ENCODE measurements at places on chromosomes 16 and 17.
A peak's percentile ranks its signal among the peaks of the same experiment; 100 is the strongest.

GRCh38 chr16:73313950-73314349, 266.0 kb upstream of the ZFHX3 start:
- no peak for DNase-seq

- no peak for DNase-seq
These were observed 56.9 kb upstream of the RBFOX3 start for GRCh38 chr17:79667746-79668145.

DNA sequence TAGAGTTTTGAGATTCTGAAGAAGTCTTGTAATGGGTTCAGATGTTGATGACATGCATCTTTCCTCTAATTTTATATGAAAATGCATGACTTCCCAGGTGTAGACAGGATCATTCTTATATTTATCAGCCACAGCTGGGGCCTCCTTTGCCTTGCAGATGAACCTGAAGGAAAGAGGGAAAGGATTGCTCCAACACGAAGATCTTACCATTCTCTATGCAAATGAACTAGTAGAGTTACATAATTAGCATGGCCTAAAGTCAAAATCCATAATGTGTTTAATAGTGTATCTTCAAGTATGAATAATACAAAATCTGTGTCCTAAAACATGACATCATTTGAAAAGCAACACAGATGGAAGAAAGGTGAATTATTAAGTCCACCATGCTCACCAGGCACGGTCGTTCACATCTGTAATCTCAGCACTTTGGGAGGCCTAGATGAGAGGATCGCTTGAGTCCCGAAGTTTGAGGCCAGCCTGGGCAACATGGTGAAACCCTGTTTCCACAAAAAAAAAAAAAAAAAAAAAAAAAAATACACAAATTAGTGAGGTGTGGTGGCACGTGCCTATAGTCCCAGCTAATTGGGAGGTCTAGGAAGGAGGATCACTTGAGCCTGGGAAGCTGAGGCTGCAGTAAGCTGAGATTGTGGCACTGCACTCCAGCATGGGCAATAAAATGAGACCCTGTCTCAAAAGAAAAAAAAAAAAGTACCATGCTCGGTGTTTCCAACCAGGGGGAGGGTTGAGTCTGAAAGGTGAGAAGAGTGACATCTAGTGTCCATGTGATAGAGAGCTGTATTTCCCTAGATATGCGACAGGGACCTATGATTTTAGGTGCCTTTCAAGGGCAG, 6.3 kb downstream of the VWA3A start:
- peak; percentile 74 for DNase-seq

- DNase-seq = no peak
These were observed 211.6 kb downstream of the WWOX start for GRCh38 chr16:78310990-78311561.

GRCh38 chr17:13702266-13702665, 100.5 kb upstream of the HS3ST3A1 start:
- no peak for DNase-seq

DNA sequence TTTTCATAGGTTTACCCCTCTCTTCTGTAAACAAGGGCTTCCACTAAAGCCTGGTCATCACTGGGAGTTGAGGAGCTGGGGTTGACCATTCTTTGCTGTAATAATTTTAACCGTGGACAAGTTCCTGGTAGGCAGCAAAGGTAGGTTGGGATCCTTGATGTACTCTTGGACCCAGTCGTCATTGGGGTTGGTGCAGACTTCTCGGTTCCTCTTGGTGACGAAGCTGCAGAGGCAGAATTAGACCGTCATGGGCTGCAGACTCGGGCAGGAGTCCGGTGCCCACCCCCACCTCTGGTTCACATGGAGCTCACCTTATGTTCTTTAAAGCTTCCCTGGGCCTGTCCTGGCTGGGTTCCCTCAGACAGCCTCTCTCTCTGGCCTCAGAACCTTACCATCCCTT, 3.8 kb downstream of the CCL16 start:
- DNase-seq = no peak

- no peak for DNase-seq
These were observed 10.7 kb downstream of the GUCY2D start for GRCh38 chr17:8012996-8013640.

- peak; percentile 29 for DNase-seq
These were observed 38.2 kb downstream of the CBFA2T3 start for GRCh38 chr16:88938777-88939244.

- no peak for DNase-seq
These were observed 37.7 kb downstream of the SLC7A5 start for GRCh38 chr16:87831421-87832136.

- DNase-seq = no peak
These were observed 658 bp downstream of the RABEP2 start for GRCh38 chr16:28924399-28924761.

GRCh38 chr16:12719972-12720371, 83.7 kb downstream of the CPPED1 start:
- DNase-seq = no peak

- DNase-seq = no peak
These were observed 10.9 kb upstream of the LYRM9 start for GRCh38 chr17:27904114-27904513.

DNA sequence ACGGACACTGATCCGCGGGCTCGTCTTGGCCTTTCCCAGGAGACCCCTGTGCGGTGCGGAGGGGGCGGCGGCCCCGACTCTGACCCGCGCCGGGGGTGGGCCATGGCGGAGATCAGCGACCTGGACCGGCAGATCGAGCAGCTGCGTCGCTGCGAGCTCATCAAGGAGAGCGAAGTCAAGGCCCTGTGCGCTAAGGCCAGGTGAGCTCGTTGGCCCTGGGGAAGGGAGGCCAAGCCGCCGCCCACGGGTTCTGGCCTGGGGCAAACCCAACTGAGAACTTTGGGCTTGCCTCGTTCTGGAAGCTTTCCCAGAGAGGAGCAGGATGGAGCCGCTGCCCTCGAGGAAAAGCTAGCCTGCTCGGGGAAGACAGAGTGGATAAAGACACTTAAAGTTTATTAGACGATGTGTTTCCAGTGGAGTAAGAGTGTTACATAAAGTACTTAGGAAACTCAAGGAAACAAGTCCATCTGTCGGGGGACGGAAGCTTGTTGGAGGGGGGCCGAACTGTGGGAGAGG, 540 bp downstream of the PPP4C start:
- DNase-seq = no peak

DNA sequence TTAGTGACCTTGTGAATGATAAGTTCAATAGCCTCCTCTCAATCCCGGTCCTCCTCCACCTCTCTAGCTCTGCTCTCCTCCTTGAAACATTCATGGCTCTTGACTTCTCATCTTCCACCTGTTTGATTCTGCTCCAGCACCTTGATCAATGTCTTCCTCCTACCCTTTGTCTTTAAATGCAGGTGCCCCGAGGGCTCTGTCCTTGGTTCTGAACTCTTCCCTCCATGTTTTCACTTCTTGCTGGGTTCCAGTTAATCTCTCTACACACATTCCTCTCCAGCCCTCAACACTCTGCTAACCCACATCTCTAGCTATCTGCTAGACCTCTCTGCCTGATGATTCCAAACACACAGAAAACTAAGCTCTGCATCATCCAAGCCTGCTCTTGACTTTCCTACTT, 13.4 kb downstream of the CD300E start:
- DNase-seq = no peak

GRCh38 chr16:48687421-48688038, 77.5 kb upstream of the N4BP1 start:
- peak; percentile 87 for DNase-seq

DNA sequence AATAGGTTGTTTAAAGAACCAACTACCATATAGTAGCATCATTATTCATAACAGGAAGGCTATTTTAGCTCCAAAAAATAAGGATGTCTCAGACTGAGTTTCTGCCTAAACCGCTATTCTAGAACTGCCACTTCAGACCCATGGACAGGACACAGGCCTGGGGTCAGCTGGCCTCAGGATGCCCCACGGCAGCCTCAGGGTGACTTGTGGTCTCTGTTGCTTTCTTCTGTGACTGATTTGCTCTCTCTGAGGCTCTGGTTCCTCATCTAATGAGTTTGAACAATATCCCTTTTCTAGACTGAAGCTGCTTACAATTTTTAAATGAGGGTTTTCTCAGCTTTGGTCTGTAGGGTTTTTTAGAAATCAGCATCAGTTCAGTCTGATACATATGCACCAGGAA, 31.8 kb upstream of the IRF8 start:
- no peak for DNase-seq

GRCh38 chr17:64133546-64134215, 3.7 kb upstream of the ERN1 start:
- peak; percentile 90 for DNase-seq

- peak; percentile 22 for DNase-seq
These were observed 3.6 kb downstream of the USP7 start for GRCh38 chr16:8959921-8960787.

GRCh38 chr16:14356064-14356463, 274.0 kb downstream of the PARN start:
- no peak for DNase-seq

DNA sequence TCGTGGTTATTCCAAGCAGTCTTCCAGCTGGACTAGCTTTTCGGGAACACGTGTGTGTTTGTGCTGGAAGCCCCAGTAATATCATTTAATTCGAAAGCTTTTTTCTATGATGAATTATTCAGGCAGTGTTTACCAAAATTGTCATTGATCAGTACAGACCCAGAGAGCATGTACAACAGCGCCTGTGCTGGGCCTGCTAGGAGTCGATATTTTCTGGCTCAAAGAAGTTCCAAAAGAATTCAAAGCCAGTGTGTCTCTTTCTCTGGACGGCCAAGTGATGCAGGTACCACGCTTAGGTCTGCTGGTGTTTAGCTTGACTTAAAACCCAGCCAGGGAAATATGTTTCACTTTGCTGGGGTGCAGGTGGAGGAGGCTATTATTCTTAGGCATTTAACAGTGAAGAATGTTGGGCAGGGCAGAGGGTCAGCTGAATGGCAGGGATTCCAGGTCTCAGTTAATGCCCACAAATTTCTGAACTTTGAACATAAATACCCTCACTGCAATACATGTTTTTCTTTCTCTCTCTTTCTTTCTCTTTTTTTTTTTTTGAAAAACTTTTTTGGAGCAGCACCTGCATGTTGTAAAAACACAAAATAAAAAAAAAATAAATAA, 401.3 kb downstream of the WWOX start:
- no peak for DNase-seq

- DNase-seq = no peak
These were observed 26.4 kb downstream of the CASKIN2 start for GRCh38 chr17:75488693-75489510.

GRCh38 chr16:67180166-67180565, 3.6 kb downstream of the MATCAP1 start:
- DNase-seq = no peak

GRCh38 chr17:4858882-4859260, 25.7 kb downstream of the MINK1 start:
- DNase-seq = no peak

- no peak for DNase-seq
These were observed 38.0 kb upstream of the SNN start for GRCh38 chr16:11630046-11630767.

GRCh38 chr17:74877592-74878548, 5.1 kb upstream of the FDXR start:
- DNase-seq = peak; percentile 28

DNA sequence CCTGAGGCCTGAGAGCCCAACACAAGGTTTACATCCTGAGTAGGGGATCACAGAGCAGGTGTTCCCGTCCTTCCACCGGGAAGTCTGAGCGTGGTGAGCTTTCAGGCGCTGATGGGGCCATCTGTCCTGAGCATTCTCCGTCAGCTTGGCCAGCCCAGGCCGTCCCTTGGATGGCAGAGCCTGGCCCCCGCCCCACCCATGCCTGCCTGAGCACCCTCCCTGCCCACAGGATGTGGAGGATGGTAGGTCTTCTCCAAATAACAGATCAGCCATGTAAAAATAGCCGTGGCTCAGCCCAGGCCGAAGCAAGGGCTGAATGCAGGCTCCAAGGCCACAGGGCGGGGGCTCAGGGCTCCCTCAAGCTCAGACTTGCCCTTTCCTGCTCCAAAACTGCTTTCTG, 20.2 kb downstream of the SPNS2 start:
- DNase-seq = no peak

- DNase-seq = peak; percentile 72
These were observed 5.8 kb downstream of the DHX38 start for GRCh38 chr16:72099377-72099818.

DNA sequence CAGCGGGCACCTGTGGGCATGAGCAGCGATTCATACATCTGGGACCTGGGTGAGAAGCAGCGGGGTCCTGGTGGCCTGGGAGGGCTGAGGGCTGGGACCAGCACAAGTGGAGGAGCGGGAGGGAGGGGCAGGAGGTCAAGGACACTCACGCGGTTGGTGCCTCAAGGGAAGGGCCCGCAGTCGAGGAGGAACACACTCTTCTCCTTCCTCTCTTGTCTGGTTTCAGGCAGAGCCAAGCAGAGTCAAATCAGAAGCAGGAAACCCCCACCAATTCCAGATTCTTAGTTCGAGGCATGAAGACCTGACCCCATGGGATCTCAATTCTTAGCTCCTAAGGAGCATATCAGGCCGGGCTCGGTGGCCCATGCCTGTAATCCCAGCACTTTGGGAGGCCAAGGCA, 15.7 kb downstream of the DNAI2 start:
- no peak for DNase-seq

GRCh38 chr17:18995220-18995619, 9.3 kb downstream of the FAM83G start:
- no peak for DNase-seq

DNA sequence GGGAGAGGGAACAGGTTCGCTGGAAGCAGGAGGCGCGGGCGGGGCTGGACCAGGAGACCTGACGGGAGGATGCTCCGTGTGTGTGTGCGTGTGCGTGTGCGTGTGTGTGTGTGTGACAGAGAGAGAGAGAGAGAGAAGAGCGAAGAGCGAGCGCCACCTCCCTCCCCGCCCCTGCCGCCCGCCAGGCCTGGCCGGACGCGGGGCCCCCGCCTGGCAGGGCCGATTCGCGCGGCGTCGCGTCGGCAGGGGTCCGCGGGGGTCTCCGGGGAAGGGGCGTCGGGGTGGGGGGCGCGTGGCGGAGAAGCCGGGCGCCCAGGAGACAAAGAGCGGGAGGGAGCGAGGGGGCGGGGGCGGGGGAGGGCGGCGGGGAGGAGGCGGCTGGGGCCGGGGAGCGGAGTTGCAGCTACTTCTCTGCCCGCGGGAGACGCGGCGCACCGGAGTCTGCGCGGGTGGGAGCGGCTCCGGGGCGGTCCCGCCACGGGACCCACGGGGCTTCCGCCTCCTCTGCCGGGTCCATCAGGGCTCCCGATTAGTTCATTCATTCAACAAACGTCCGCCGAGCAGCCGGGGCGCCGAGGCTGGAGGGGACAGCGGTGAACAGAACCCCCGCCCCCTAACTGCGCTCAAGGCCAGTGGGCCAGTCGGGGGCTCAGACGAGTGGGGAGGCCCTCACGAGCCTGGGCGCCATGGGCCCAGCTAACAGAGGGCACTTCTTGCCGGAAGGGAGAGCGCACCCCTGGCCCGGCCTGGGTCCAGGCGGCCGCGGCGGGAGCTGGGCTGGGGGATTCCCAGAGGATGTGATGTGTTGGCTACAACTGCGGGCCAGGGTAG, at the start of gene SAMD14:
SAMD14 (minus strand) TSS at position 433 of the 831 bp plus-strand sequence. CDS start 5,201 bp downstream, outside the sequence.
- peak; percentile 77 for DNase-seq

DNA sequence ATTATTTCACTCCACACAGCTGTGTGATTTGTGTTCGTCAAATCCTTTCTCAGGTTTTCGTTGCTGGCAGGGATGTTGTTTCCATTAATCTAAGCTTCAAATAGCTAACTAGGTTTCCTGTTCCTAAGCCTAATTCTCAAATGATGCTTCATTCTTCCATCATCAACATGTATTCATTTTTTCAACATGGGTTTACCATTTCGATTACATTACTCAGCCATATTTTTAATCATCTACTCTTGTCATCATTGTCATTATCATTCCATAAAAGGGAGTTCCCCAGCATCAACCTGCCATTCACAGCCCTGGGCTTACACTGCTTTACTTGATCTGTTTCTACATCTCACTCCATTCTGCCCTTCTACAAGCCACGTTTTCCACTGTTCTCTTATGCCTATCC, 33.3 kb upstream of the ANKFN1 start:
- no peak for DNase-seq

GRCh38 chr16:84511831-84512230, 7.4 kb upstream of the MEAK7 start:
- no peak for DNase-seq

Measured in NCI-H82 (cell line).